ENCODE measurements at places on chromosomes 5 and 9.

DNA sequence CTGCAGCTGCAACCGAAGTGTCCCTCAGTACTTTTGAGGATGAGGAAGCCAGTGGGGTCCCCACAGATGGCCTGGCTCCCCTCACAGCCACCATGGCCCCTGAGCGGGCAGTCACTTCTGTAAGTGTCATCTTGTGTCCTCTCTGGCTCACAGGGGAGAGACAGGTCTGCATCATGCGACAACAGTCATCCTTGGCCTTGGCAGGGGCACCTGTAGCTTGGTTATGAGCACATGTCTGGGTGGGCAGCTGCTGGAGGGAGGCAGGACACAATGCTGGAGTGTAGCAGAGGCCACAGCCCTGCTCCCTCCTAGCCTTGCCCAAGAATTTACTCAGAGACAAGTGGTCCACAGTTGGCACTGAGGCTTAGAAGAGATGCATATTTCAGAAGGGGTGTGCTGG is 71.7 kb downstream of the COL15A1 start:
- no peak for DNase-seq

DNA sequence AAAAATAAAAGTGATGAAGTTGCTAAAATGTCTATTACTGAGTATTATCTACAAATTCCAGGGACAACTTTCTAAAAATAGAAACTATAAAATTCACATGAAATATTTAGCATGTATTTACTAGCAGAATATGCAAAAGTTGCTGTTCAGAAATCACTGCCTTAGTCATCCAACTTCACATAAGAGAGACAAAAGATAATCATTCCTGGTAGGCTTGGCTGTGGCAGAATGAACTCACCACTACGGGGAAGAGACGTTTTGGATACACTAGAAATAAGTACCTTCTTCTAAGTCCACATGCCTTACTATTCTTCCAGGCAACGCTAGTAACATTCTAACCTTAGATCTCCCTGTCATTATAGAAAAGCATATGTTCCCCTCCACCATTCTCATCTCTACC is 272.2 kb downstream of the BNC2 start:
- DNase-seq: no peak

DNA sequence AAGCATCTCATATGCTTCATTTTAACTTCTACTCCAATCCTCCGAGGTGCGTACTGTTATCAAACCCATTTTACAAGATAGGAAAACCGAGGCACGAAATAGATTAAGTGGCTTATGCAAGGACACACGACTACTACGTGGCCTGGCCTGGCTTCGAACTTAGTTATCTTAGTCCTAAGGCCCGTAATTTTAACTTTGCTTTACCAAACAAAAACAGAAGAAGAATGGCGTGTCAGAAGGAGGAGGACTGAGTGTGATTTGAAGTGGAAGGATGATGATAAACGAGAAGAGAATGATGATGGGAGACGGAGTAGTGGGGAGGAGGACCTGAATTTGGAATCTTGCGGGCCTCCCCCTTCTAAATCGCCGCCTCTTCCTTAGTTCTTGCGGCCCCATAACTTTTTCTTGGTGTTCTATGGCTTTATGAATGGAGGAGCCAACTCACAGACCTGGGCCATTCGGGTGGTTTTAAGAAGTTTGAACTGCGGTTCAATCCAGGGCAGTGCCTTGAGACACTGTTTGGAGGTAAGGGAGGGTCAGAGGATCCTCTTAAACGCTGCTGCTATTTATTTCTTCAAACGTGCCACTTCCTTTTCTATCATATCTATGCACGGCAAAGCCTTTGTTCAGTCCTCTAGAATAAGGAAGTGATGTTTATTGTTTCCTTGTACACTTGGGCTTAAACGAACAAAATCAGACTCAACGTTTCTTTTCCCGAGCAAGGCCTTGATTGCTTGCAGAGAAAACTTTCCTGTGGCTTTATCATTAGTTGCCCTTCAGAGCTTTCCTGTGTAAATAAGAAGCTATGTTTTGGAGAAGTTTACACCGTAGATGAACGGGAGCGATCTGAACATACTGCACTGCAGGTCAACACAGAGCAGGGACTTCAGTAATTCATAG is 795 bp downstream of the CNOT8 start:
- no peak for DNase-seq

DNA sequence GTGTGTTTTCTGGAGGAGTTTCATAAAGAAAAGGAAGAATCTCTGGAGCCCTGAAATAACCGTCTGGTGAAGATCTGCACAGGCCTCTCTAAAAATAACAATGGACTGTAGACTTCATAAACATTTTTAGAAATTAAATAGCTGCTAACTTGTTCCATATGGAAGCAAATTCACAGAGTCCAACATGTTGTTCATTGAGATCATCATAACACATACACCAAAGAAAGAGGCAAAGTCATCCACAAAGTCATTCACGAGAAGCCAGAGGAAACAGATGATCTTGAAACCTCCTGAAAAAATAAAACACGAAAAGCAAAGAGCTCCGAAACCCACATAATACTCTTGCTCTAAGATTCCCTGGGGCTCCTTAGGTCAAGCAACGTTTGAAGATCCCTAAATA is 347.8 kb downstream of the EFNA5 start:
- no peak for DNase-seq

DNA sequence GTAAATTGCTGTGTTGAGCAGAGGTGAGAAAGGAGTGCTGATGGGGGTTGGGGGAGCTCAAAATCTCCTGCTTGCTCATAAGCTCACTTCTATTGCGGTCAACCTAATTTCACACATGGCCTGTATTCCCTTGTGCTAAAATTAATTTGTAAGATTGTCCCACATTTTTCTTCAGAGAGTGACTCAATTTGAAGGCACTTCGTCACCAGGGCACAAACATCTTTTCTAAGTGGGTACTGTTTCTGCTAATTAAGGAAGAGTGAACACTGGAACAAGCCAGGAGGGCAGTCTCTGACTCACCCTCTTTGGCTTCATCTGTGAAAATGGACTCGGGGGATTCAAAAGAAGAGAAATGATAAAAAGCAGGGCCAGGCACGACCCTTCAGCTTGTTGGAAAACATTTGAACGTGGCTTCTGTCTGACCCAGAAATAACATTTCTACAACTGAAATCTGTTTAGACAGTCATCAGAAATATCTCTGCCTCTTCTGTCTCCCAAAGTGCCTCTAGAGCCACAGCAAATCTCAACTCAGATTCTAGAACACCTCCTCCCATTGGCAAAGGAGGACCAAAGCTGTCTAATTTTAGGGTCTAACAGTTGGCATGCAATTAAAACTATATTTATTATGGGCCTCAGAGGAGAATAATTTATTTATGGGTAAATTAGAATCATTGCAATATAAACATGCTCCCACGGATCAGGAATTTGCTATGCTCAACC is 49.8 kb downstream of the FEM1C start:
- no peak for DNase-seq

DNA sequence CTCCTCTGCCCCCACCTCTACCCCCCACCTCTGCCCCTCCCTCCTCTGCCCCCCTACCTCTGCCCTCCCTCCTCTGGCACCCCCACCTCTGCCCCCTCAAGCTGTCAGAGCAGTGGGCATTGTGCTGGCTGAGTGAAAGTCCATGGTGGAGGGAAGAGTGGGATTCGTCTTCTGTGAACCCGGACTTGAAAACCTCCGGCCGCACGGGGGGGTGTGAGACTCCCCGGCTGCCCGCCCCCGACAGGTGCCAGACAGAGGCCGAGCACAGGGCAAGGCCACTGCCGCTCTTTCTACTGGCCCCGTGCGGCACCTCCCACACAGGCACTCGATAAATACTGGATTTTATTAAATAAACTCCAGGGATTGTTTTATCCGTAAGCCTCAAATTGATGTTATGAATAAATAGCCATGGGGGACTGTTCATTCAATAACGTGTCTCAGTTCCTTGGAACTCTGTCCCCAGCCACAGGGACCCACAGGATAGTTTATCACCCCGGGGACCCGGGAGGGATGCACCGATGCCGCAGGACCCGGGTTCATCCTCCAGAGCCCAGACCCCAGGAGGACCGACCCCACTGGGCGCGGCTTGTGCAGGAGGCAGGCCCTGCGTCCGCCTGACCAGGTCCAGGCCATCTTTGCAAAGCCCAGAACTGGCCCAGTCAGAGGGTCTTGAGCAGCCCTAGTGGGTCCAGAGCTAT is 2.6 kb upstream of the QRFP start:
- no peak for DNase-seq

GRCh38 chr5:55540525-55540924 is 5.8 kb upstream of the PLPP1 start:
- no peak for DNase-seq

DNA sequence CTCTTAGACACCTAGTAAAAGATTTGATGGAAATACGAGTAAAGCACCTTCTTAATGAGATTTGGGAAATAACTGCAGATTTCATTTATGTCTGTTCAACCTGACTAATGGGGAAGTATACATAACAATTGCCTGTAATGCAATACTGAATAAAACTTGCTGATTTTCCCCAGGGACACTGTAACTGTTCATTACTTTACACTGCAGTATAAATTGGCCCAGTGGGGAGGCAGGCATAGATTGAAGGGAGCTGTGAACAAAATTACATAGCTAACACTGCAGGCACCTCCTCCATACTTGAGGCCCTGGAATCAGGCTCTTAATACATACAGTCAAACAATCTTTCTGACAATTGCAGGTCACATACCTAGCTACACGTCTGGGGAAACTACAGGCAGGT is 216.2 kb downstream of the PTPRD start:
- no peak for DNase-seq

DNA sequence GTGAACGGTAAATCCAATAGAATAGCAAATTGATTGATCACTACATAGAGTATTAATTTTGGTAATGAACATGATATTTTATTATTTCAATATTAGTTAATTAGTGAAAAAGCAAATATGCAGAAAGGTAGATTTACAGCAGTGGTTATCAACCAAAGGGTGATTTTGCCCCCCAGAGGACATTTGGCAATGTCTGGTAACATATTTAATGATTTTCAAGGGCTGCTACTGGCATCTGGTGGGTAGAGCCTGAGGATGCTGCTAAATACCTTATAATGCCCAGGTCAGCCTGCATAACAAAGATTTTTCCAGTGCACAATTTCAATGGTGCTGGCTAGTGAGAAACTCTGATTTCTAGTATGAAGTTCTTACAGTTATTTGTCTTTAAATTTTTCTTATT is 1313.7 kb downstream of the PTPRD start:
- no peak for DNase-seq

GRCh38 chr5:52856564-52856963 is 68.8 kb downstream of the ITGA1 start:
- no peak for DNase-seq

- no peak for DNase-seq
Observed at GRCh38 chr9:136121801-136122200, 3.1 kb upstream of the TMEM250 start.

DNA sequence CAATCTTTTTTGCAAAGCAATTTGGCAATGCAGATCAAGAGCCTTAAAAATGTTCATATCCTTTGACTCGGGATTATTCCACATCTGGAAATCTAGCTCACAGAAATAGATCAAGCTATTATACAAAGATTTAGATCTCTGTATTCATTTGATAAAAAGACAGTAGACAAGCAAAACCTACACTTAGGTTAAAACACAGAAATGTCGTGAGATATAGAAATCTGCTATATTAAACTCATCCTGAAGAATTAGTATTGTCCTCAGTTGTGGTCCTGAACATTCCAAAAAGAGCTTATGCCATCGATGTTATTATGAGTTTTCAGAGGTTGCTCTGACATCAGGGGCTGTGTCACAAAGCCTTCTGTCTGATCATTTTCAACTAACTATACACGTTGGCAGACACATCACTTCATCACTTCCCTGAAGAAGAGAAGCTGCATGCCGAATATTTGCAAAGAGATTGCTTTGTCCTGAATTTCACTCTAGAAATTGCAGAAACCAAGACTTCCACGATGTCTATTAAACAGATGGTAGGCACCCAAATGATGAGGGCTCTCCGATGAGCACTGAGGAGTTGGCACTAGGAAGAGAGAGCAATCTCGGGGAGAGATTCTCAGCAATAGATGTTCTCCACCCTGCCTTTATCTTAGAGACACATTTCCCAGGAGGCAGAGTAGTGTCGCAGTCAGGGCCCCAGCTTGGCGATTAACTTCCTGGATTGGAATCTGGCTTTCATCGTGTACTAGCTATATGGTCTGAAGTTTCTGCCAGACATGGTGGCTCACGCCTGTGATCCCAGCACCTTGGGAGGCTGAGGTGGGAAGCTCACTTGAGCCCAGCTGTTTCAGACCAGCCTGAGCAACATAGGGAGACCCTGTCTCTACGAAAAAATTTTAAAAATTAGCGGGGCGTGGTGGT is 1.9 kb upstream of the UBTD2 start:
- DNase-seq: no peak

DNA sequence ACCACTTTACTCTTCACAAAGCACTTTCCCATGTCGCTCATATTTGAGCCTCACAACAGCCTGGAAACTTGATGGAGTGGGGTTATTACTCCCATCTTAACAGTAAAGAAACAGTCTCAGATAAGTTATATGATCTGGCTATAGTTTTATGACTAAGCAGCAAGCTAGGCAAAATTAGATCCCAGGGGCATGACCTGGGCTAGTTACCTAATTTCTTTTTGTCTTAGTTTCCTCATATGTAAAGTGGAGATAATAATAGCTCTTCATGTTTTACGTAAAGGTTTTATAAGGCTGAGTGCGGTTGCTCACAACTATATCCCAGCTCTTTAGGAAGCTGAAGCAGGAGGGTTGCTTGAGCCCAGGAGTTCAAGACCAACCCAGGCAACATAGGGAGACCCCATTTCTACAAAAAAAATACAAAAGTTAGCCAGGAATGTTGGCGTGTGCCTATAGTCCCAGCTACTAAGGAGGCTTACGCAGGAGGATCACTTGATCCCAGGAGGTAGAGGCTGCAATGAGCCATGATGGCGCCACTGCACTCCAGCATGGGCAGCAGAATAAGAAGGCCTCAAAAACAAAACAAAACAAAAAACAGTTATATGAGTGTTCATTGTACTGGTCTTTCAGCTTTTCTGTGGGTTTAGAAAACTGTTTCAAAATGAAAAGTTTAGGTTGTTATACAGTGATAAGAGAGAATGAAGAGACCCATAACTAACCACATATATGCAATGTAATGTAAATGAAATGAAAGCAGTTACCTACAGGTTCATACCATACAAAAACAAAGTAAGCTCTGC is 6.5 kb upstream of the PLIN2 start:
- no peak for DNase-seq

GRCh38 chr9:105171589-105171988 is 72.9 kb upstream of the SLC44A1 start:
- no peak for DNase-seq

- DNase-seq: no peak
Observed at GRCh38 chr9:92638621-92639101, 31.3 kb downstream of the IPPK start.

- no peak for DNase-seq
Observed at GRCh38 chr5:5813441-5813840, 391.0 kb downstream of the ICE1 start.

GRCh38 chr9:126722922-126723806 is 81.7 kb upstream of the ZBTB43 start:
- DNase-seq: no peak

DNA sequence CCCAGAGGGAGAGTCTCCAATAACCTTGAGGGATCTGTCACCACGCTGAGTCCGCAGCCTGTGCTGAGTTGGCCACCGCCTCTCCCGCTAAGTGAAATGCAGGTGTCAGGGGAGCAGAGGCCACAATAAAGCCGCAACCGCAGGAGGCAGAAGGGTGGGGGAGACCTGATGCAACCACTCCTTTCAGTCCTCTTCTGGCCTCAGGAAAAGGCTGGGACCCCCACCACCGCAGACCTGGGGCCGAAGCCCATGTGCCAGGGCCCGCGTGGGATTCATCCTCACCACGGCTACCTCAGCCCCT is 576 bp downstream of the MAP1B start:
- no peak for DNase-seq

- no peak for DNase-seq
Observed at GRCh38 chr9:85016384-85017006, 347.0 kb downstream of the NTRK2 start.
